ENCODE measurements at places on chromosomes 1 and 21.

GRCh38 chr1:154512760-154513159 is 10.5 kb upstream of the SHE start:
- no peak for DNase-seq

DNA sequence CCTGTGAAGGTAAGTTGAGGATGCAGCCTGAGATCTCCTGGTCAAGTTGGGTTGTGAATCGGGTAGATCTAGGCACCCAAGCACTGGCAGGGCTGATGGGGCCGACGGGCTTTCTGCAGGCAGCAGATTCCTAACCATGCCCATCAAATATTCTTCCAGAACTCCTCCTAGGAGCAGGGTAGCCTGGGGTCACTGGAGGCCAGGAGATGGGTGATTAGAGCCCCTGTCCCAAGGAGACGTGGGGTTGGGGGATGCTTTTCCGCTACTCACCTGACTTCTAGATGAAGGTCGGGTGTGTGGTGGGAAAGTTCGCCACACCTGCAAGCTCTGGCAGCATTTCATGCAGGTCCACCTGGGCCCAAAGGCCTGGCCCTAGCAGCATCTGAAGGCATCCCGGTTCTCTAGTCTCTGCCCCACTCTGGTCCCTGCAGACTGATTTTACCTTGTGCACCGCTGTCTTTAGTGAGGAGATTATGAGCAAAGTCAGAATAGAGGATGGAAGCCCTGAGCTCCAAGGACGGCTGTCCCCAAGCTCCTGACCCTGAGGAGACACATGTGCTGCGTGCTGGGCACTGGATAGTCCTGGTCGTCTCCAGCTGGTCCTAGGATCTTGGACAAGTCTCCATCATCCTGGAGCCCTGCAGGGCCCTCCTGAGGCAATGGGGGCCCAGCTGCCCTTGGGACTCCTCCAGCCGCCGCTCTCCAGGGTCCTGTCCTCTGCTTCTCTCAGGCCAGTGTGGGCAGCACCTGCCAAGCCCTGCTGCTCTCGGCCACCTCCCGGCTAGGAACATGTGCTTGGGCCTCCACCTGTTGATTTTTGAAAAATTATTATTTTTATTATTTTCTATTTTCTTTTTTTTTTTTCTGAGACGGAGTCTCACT is 21.8 kb upstream of the C2CD2 start:
- no peak for DNase-seq

DNA sequence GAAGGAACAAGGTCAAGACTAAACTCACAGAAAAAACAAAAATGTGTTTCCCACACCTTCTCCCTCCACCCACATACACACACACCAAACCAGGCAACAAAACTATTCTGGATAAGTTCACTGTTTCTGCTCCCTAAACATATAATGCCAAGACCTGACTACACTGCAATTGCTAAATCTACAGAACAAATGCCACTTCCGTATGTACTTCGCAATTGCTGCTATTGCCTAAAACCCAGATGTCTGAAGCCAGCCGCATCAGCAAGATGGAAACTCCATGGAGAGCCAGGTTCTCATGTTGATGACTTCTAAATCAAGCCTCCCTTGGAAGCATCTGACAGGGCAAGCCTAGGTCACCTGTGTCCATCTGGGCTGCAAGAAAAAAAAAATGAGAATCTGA is 8.3 kb upstream of the AIM2 start:
- DNase-seq = no peak

GRCh38 chr21:34519016-34519415 is 7.0 kb upstream of the KCNE1 start:
- DNase-seq = no peak

GRCh38 chr1:15028102-15028501 is 125.4 kb upstream of the TMEM51 start:
- no peak for DNase-seq

DNA sequence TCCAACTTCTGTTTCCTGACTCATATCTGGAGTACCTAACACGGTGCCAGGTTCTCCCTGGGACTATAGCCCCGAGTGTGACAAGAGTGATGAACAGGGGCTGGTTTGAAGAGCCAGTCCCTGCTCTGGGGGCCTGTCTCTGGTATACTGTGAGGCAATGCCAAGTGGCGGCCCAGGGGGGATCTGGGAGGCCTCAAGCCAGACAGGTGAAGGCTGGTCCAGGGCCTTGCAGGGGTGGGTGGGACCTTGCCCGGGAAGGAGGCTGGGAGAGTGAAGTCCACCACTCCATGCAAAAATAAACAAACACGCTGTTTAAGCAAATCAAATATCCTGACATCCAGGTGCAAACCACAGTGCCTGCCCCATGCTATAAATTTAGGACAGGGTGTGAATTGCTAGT is 6.8 kb upstream of the PLXNA2 start:
- no peak for DNase-seq

GRCh38 chr1:9835404-9835757 is 11.6 kb upstream of the CLSTN1 start:
- no peak for DNase-seq

DNA sequence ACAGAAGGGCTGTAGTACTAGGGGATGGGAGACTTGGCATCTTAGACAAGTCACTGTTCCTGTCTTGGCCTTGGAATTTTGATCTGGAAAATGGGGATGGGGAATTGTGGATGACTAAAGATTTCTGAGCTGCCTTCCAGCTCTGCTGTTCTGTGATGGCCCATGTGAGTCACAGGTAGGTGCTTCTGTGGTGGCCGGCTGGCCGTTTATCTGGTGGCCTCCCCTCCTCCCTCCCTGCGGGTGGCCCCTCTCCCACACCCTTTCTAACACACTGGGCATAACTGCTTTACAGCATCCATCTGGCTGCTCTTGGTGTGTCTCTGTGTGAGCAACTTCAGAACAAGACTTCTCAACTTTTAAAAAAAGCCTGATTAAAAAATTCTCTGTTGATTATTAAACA is 35.9 kb downstream of the KCNA2 start:
- no peak for DNase-seq

DNA sequence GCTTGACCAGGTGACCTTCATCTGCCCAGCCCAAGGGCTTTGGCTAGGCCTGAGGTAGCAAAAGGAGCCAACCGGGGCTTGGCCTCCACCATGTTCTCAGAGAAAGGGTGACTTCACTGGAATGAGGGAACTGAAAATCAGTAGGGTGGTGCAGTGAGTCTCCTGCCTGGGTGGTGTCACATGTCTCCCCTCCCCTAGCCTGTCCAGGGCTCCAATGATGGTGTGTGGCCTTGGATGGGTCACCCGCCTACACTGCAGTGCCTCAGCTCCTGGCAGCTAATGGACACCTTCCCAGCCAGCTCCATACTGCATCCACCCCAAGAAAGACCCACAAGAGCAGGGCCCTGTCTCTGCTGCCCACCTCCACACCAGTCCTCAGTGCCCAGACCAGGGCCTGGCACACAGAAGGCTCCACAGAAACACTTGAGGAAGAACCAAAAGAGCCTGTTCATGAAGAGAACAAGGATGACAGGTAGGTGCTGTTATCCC is 678.7 kb downstream of the MATN1 start:
- DNase-seq = no peak

DNA sequence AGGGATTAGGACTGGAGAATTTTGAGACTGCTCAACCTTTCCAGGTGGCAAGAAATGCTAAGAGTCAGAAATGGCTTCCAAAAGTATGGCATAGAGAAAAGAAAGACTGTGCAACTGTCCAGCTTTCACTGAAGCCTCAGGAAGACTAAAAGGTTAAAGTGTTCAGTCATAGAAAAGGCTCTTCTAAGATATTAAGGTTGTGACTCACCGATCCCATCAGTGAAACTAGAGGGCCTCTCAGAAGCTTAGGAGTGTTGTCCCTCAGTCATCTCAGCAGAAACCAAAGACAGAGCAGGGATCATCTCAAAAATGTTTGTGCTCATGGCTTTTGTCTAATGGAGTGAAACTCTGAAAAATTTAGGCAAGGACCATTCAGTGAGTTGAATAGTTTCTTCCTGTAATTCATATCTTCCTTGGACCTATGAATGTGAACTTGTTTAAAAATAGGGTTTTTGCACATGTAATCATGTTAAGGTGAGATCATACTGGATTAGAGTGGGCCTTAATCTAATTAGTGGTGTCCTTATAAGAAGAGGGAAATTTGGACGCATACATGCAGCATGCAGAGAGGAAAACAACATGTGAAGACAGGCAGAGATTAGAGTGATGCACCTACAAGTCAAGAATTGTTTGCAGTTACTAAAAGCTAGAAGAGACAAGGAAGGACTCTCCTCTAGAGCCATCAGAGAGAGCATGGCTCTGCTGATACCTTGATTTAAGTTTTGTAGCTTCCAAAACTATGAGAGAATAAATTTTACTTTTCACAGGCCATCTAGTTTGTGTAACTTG is 71.3 kb downstream of the RPE65 start:
- no peak for DNase-seq

DNA sequence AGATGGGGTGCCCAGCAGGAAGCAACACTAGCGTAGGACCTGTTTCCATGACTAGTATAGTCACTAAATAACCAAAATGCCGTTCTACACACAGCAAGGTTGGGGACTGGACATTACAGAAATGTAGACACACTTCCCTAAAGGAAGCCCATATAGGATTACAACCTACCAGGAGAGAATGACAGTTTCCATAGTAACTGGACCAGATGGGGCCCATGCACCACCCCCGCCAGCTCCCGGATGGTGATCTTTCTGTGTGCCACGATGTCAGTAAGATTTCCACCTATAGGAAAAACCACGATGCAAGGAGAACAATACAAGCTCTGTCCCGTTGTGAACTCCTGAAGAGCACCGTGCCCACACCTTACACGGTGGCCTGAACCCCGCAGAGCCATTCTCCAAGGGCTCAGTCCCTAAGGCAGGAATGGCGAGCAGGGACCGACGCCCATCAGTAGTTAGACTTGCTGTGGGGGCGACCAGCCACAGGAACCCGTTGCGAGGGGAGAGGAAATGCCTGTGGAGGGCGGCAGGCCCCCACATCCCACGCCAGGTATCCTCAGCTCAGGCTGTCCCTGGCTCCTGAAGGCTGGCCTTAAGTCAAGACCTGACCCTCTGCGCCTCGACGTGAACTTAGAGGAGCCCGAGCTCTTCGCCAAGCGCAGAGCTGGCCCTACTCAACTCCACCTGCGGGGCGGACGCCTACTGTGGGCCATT is 13.6 kb upstream of the CEP85 start:
- no peak for DNase-seq

DNA sequence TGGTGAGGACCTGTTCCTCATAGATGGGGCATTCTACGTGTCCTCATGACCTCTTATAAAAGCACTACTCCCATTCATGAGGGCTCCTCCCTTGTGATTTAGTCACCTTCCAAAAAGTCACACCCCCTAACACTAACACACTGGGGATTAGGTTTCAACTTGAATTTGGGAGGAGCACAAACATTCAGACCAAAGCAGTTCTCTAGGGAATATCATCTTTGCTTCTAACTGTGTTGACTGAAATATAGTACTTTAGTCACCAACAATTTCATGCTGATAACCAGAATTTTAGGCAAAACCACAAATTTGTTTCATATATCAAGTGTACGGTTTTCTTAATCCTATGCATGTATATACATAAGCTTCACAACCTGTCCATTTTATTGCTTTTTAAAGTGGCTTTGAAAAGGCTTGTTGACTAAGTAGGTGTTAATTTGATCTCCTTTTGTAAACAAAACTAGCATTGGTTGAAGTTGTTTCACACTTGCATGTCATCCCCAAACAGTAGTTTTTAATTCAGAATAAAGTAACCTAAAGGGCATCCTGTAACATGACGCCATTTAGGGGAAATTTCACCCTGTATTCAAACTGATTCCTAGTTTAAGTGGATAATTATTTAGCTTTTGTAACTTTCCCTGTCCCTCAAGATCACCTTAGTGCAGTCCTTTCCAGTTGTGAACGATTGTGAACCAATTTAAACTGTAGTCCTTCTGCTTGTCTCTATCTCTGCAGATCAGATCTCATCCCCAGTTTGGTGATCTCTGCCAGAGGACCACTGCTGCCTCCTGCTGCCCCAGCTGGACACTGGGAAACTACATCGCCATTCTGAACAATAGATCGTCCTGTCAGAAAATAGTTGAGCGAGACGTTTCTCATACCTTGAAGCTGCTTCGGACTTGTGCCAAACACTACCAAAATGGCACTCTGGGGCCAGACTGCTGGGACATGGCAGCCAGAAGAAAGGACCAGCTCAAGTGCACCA is 141.1 kb downstream of the TLR5 start:
- no peak for DNase-seq

DNA sequence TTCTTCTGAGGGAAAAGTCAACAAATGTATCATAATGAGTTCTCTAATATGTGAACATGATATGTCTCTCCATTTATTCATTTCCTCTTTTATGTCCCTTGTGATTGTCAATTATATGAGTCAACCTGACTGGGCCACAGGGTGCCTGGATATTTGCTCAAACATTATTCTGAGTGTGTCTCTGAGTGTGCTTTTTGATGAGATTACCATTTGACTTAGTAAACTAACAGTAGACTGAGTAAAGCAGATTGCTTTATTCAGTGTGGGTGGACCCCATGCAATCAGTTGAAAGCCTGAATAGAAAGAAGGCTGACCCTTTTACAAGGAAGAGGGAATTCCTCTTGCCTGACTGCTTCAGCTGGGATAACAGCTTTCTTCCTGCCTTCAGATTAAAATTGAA is 142.6 kb downstream of the SLC35F3 start:
- DNase-seq = no peak

GRCh38 chr1:166908942-166909341 is 32.9 kb upstream of the TADA1 start:
- no peak for DNase-seq

- DNase-seq = no peak
Observed at GRCh38 chr1:20052386-20052785, 17.6 kb upstream of the PLA2G5 start.

- no peak for DNase-seq
Observed at GRCh38 chr1:82091729-82092128, 291.0 kb downstream of the ADGRL2 start.

DNA sequence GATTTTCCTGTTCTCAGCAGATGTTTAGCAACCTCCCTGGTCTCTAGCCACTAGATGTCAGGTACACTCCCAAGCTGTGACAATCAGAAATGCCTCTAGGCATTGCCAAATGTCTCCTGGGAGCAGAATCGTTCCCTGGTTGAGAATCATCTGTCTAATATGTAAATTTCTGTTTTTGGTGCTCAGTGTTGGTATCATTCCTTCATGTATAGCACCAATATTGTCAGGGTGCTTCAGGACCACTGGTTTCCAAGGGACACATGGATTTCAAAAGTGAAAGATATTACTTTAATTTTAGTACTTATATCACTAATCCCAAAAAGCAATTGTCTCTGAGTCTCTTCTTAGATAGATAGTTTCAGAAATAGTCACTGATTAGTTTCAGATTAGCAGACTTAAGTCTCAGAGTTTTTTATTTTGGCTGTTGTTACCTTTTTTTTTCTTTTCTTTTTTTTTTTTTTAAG is 160.1 kb downstream of the PTPRC start:
- DNase-seq = no peak
